Breast epithelium (tissue), 4 donors: ENCODE measurements at places on chromosomes 4 and X. TPM values are rescaled to one million over a fixed set of nuclear protein-coding genes. Genes with fewer than 3 reads are reported as not detected.

The IRF2 gene
- total RNA-seq: 36.4 TPM

DNA sequence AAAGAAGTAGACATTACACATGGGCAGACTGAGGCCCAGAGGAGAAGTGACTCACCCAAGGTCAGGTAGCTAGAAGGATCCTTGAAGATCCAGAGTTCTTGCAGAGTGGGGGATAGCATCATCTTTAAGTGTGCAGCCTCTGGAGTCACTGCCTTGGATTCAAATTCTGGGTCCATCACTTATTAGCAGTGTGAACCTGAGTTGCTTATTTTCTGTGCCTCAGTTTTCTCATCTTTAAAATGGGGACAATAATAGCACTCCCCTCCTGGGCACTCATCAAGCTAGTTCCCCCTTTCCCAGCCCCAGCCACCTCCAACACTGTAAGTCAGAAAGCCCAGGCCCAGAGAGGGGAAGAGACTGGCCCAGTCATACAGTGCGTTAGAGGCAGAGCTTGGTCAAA is 141.8 kb upstream of the PJA1 start:
- DNase-seq: no peak

The MAGEC1 gene
- total RNA-seq: not detected

The NIPAL1 gene
- total RNA-seq: 9.4 TPM

The DDIT4L gene
- 1.6 TPM for total RNA-seq

- DNase-seq: no peak
Measured at GRCh38 chr4:26330186-26330787, 9.5 kb downstream of the RBPJ start.

DNA sequence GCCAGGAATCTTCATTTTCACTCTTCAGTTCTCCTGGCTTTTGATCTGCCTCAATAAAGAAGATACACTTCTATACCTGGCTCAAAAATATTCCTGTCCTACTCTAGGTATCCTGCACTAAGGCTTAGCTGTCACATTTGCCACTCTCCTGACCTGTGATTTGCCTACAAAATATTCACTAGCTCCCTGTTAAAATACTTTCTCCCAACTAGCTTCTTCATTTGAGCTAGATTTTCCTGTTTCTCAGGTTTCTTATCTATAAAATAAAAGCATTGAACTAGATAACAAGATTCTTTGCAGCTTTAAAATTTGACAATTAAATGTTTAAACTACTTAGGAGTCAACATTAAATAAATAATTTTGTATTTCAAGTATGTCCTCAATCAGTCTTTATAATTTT is 53.2 kb downstream of the CHIC2 start:
- no peak for DNase-seq

The MAP3K15 gene
- not detected for total RNA-seq

The MAGEA8 gene
- not detected for total RNA-seq

DNA sequence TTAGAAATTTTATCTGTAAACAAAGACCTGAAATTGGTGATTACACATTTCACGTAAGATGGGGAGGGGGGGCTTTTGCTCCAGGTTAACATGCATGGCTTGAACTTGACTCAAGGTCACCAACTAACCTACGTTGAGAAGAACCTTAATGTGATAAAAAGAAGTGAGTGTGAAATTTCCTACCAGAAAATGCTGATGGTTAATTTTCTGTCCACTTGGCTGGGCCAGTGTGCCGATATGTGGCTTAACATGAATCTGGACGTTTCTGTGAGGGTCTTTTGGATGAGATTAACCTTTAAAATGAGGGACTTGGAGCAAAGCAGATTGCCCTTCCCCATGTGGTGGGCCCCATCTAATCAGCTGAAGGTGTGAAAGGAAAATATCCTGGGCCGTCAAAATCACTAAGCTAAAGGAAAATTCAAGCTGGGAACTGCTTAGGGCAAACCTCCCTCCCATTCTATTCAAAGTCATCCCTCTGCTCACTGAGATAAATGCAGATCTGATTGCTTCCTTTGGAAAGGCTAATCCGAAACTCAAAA is 107.3 kb upstream of the ENPP6 start:
- no peak for DNase-seq

- DNase-seq: no peak
Measured at GRCh38 chr4:150950657-150951288, 64.3 kb downstream of the LRBA start.

- no peak for DNase-seq
Measured at GRCh38 chrX:44439242-44439794, 95.8 kb upstream of the EFHC2 start.

- DNase-seq: no peak
Measured at GRCh38 chr4:16752150-16752549, 146.3 kb downstream of the LDB2 start.

GRCh38 chrX:120769576-120770341 is 105.9 kb downstream of the CT47B1 start:
- DNase-seq: no peak

The KANTR gene
- total RNA-seq: 30.7 TPM

- DNase-seq: no peak
Measured at GRCh38 chr4:169492436-169493163, 119.8 kb downstream of the NEK1 start.

DNA sequence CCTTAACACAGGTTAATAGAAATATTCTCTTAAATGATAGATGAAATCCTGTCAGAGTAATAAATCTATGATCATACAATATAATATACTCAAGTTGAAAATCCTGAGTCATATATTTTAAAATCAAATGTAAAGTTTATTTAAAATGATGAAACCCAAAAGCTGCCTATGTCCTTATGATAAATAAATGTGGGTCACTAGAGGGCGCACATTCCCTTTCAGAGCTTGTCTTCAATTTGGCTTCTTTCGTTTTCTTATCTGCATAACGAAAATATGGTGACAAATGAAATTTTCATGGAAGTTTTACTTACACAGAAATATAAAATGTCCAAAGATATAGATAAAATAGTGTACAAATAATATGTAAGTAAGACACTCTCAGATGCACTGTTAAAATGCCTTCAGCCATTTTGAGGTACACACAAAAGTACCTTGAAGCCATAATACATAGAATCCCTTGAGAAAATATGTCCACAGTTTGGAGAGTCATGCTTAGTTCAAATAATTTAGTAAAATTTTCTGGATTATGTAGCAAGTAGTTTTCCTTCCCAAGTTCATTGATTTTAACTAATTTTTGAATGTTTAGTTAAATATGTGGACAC is 680.4 kb downstream of the DMD start:
- no peak for DNase-seq

GRCh38 chr4:3128058-3128457 is 53.6 kb downstream of the HTT start:
- no peak for DNase-seq

DNA sequence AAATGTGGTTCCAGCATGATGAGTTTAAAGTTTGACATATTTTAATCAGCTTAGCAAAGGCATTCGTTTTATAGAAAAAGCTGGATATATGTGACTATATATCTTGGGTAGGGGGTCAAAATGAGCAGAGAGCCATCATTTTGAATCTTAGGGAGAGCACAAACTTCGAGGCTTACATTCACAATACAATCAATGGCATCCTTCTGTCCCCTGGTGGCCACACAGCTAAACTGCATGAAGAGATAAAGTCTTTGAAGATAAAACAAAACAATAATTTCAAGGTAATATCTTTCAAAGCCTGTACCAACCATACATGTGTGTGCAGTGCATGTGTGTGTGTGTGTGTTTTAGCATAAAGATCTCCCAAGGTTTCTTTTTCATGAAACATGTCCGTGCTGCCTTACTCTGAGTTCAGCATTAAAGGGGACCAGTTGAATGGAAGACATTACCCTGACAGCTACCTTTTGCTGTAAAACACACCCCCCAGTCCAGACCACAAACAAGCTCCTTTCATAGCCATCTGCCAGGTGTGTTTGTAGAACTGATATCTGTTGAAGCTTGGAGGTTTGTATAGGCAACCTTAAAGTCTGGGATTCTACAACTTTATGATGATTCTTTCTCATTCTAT is 22.0 kb downstream of the DYNLT3 start:
- DNase-seq: no peak

GRCh38 chr4:55553441-55554201 is 6.9 kb upstream of the CLOCK start:
- no peak for DNase-seq

The ASB11 gene
- not detected for total RNA-seq

The FGFBP2 gene
- 6.4 TPM for total RNA-seq

The NPY5R gene
- 1.6 TPM for total RNA-seq

The PNMA3 gene
- total RNA-seq: not detected

DNA sequence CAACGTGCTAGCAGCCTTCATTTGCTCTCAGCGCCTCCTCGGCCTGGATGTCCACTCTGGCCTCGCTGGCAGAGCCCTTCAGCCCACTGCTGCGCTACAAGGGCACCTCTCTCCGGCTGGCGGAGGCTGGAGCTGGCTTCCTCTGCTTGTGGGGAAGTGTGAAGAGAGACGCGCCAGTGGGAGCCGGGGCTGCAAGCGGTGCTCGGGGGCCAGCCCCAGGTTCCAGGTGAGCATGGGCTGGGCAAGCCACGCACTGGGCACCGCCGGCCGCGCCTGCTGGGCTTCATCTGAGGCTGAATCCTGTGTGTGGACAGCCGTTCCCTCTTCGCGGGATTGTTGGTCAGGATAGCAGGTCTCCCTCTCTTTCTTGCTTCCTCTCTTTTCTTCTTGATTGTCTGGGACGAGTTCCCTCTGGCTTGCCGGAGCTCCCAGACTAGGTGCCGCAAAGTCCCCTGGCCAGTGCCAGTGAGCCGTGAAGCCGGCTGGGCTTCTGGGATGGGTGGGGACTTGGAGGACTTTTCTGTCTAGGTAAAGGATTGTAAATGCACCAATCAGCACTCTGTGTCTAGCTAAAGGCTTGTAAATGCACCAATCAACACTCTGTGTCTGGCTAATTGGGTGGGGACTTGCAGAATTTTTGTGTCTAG is 165.0 kb downstream of the HEPH start:
- DNase-seq: no peak

The TIGD2 gene
- total RNA-seq: 8.8 TPM

The NLGN4X gene
- 0.64 TPM for total RNA-seq

GRCh38 chr4:111836601-111837000 is 308.7 kb upstream of the FAM241A start:
- no peak for DNase-seq

The DCAF12L2 gene
- total RNA-seq: 0.64 TPM

- no peak for DNase-seq
Measured at GRCh38 chr4:179880756-179881155, 2362.4 kb upstream of the TENM3 start.

The ETDB gene
- not detected for total RNA-seq

The KLHL4 gene
- 0.66 TPM for total RNA-seq

The MAB21L2 gene
- total RNA-seq: 0.15 TPM

DNA sequence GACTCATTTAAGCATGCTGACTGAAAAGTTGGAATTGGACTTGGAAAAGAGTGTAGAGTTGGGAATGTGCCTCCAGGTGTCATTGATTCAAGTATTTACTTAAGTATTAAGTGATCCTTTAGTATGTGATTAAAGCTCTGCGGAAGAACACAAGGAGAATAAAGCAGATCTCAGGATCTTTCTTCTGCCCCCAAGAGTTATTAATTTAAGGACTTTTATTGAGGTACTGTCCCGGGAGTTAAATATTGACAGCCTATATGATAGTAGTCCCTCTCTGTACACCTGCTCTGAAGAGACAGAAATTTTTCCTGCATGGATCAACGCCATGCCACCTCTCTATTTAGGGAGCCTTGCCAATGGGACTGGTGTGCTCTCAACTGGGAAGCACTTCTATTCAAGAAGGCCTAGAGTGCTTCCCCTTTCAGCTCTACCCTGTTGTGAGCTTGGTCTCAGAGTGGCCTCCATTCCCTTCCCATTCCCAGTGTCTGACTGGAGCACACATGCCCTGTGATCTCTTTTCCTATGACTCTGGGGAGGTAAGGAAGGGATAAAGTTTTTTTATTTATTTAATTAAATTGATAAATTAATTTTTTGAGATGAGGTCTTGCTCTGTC is 75.9 kb downstream of the SHISA3 start:
- no peak for DNase-seq

DNA sequence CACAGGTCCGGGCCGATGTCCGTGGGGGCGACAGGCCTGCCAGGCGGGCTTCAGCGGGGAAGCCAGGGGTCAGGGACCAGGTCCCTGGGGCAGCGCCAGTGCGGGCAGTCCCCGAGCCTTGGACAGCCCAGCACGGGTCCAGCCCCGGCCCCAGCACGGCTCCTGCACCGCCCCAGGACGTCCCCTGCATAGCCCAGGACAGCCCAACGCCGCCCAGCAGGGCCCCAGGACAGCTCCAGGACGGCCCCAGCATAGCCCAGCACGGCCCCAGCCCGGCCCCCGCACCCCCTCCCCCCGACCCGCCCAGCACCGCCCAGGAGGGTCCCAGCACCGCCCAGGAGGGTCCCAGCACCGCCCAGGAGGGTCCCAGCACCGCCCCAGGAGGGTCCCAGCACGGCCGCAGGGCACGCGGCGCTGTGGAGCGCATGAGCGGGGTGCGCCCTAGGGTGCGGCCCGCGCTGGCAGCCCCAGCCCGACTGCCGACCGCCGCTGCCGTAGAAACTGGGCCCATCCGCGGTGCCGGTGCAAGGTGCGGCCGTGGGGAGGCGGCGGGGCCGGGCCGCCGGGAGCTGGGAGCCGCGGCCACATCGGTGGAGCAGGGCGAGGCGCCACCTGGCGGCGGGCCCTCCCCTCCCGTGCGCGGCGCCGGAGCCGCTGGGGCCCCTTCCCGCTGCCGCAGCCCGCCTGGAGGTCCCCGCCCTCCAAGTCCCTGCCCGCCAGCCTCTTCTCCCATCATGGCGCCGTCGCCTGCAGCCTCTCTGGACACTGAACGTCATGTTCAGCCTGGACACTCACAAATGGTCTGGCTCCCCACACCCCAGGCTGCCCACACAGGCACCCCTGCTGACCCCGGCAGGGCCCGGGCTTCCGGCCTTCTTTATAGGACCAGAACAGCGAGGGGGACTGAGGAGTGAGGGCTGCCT is 106.8 kb upstream of the NKX1-1 start:
- DNase-seq: no peak

GRCh38 chrX:8672176-8672575 is 59.8 kb downstream of the ANOS1 start:
- DNase-seq: no peak

DNA sequence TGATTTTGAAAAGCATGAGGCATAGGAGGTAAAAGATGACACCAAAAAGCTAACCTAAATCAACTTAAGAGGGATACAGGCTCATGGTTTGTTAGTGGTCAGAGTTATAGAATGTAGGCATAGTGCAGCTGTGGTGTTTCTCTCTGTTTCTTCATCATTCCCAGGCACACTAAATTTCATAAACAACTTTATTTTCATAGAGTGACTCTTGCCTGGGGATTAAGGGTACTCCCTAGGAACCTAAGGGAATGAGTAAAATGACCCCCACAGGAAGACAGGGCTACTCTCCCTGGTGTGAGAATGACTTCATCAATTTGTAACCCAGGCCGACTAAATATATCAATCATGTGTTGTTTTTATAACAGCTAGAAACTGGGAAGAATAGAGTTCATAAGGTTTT is 11.1 kb downstream of the FABP2 start:
- no peak for DNase-seq

The TEC gene
- 2.9 TPM for total RNA-seq

DNA sequence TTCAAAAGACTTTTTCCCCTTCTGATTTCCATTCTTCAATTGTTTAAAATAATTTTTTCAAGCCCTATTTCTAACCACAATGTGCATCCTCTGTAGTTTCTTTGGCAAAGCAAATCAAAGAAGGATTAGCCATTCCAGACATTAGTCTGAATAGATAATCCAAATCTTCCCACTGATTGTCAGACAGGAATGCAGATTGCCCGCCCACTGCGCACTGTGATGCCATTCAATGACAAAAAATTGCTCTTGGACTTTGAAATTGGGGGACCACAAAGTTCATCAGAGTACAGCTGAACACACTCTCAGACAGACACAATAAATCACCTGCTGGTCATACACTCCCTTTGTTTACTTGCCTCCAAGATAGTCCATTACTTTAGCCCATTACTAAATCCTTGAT is 216.5 kb upstream of the DKK2 start:
- no peak for DNase-seq

The GPR82 gene
- 0.16 TPM for total RNA-seq

The PABPC1L2B gene
- total RNA-seq: not detected
